ENCODE measurements at places on chromosomes 1 and 21.

DNA sequence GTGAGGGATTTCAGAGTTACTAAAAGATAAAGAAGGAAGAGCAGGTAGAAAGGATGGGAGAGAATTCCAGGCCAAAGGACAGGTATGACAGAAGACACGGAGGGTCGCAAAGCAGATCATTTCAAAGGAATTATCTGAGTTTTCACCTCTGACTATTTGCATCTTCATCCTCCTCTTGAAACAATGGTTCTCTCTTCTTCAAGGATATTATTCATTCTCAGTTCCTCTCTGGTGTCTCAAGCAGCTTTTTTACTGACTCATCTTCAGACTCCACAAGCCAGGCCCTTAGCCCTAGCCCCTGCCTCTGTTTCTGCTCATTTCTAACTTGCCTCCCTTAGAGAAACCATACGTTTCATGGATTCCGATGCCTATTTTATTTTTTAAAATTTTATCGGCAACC, 15.0 kb downstream of the DDX59 start:
- no peak for ATAC-seq

GRCh38 chr1:6675941-6676340, 25.7 kb downstream of the DNAJC11 start:
- ATAC-seq, result no peak

DNA sequence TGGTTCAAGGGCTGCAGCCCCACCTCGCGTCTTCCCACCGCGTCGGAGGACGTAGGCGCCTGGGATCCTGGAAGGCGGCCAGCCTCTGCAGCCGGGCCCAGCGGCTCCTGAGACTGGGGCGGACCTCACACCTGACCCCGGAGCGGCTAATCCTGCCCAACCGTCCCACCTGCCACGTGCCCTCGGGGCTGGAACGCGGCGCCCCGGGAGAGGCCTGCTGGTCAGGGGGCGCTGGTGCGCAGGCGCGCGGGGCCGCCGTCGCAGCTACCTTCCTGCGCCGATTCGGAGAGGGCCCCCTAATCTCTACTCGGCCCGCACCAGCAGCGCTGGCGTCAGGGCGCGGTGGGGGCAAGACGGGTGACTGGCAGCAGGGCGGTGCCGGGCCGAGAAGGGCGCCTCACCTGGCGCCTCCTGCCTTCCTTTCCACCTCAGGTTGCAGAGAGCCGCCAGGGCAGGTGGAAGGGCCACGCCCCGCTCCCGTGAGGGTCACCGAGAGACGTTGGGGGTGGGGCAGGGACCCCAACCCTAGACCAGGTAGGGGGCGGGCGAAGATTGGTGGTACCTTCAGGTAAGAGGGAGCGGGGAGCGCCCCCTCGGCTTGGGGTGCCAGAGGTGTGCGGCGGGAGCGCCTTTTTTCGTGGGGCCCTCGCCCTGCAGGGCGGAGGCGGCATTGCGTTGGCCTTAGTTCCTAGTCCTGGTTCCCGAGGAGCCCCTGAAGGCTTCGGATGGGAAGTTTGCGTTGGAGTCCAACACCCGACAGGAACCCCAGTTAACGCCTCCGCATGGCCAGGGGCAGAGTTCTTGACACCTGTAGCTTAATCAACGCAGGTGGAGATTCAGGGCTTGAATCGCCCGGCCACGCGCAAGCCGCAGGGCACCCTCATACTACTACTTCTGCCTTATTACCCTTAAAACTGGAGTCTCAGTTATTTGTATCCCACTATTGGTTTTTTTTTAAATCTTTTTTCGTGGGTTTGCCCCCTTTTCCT, at the start of gene TDRD5:
TDRD5 (plus strand) TSS at position 241 of the 989 bp plus-strand sequence. CDS start 784 bp downstream, outside the sequence.
- peak; percentile 6 for ATAC-seq

- no peak for ATAC-seq
Measured at GRCh38 chr1:8419861-8420260, 101.9 kb downstream of the SLC45A1 start.

DNA sequence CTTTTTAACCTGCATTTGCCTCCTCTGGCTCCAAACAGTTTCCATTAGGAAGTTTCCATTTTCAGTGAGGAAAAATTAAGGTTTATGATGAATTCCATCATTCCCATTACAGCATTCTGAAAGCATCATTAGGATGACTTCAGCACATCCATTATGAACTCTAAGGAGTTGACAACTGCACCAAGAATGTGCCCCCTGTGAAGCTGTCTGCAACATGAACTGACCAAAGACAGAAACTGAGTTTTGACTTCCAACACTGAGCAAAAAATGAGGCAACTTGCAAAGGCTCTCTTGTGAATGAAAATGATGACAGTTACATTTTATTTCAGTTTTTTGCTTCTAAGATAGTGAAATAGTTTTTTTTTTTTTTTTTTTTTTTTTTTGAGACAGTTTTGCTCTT, 18.3 kb upstream of the KCNE1 start:
- ATAC-seq, result no peak

DNA sequence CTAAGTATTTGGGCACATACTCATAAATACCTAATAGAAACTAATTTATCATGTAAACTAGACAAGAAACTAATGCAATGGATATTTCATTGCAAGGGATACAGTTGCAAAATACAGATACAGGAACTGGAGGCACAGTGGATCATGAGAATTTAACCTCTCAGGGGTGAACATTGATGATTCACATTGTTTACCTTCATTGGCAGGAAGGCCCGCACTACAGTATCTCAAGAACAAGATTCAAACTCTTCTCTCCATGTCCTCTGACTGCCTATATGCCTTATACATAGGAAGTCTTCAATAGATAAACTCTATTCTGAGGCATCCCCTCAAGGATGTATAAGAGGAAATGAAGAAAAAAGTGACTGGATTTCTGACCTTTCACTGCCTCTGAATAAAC, 18.4 kb upstream of the PTBP2 start:
- ATAC-seq, result no peak

- ATAC-seq, result no peak
Measured at GRCh38 chr1:225937048-225937968, 3.7 kb downstream of the LEFTY2 start.

DNA sequence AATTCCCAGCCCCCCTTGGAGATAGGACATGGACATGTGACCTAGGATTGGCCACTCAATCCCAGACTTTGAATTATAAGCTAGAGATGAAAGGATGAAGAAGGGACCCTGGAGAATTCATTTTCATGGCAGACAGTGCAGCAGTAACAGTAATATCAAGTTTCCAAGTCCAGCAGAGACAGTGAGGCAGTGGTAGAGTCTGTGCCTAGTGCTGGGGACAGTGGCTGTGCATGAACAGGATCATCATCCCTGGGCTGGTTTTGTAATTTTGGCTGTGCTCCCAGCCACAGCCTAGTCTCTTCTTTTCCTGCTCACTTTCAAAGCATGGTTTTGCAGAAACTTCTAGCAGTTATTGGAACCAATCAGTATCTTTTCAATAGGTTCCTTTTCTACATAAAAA, 29.6 kb upstream of the CD84 start:
- ATAC-seq, result no peak

- no peak for ATAC-seq
Measured at GRCh38 chr1:102772831-102773230, 335.5 kb downstream of the COL11A1 start.

- ATAC-seq, result peak; percentile 58
Measured at GRCh38 chr1:229068270-229068987, 202.5 kb upstream of the RAB4A start.

- ATAC-seq, result no peak
Measured at GRCh38 chr1:20211511-20211931, 25.2 kb upstream of the PLA2G2C start.

DNA sequence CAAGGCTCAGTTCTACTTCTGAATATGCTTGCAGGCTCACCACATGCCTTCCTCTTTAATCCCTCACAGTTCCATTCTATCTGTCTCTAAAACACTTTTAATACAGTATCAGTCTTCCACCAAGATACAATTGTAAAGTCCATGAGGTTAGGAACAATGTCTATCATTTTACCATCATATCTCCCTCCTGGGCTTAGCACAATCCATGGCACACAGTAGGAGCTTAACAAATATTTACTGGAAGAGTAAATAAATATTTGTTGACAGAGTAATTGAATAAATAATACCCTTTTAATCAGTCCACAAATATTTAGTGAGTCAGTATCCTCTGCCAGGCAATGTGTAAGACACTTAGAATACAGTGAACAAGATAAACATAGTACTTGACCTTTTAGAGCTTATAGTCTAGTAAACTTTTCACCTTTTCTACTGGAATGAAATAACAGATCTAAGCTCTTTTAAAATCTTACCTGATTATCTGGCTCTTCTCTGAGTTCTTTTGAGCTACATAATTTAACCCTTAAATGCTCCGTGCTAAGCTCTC, 12.7 kb upstream of the GADD45A start:
- no peak for ATAC-seq

- ATAC-seq, result peak; percentile 72
Measured at GRCh38 chr1:183543619-183544204, 46.5 kb downstream of the NCF2 start.

DNA sequence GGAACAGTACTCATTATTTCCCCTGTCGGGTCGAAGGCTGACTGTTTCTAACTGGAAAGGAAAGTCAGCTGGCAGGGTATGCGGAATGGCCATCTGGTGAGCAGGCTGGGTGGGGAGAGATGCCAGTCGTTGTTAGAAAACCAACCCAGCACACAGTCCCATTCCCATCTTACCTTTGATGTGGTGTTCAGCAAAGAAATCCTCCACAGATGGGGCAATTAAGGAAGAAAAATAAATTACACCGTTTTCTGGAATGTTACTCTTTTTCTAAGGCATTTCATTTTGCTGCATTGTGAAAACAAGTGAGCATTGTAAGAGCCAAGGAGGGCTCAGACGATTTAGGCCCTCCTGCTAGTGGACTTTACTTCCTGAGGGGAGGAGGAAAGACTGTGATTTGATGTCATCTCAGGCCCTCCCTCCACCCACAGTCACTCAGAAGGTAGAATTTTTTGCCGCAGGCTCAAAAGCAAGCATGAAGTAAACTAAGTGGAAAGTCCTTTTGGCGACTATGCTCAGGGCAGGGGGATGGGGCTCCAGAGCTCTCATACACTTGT, at the start of gene SLC16A4:
SLC16A4 (minus strand) TSS at position 335 of the 554 bp plus-strand sequence. CDS start 1,703 bp downstream, outside the sequence.
- peak; percentile 79 for ATAC-seq

- peak; percentile 100 for ATAC-seq
Measured at GRCh38 chr1:37931361-37932158, 15.3 kb downstream of the INPP5B start.

DNA sequence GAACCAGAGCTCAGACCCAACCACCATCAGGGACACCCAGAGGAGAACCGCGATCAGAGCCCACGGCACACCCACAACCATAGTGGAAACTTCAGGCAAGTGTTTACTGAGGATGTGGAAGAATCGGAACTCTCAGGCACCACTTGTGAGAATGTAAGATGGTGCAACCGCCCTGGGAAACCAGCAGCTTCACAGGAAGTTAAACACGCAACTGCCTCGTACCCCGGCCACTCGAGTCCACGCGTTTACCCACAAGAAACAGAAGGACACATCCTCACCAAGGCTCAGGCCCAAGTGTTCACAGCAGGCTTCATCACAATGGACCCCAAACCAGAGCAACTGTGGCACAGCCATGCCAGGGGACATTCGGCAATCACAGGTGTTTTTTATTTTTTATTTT, 51.4 kb upstream of the COL6A2 start:
- no peak for ATAC-seq

DNA sequence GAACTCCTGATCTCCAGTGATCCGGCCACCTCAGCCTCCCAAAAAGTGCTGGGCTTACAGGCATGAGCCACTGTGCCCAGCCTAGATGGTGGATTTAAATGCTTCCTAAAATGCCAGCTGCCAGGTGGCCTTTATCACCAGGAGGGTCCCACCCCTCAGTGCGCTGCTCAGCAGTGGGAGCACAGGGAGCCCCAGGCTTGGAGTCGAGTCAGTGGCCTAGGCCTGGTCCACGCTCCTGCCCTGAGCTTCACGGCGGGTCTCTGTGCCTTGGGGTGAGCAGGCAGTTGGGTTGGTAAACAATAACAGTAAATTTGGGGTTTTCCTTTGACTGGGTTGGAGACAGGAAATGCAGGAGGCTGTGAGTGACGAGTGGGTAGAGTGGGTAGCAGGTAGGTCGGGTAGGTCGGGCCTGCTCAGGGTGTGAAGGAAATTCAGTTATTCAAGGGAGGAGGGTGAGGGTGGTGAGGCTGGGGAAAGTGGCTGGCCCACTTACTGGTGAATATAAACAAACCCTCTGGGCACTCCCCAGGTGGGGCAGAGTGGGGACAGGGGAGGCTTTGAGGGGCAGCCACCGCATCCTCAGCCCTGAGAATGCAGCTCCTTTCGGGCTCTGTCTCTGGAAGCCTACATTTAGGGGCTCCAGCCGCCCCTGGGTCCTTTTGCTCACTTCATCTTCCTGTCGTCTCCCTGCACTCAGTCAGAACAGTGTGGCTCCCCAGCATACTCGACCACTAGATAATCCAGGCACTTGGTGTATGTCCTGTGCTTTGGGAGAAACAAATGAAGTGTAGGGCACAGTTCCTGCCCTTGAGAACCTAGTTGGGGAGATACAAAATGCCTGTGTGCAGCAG, 33.5 kb upstream of the IL19 start:
- no peak for ATAC-seq

- no peak for ATAC-seq
Measured at GRCh38 chr1:81155131-81155530, 645.6 kb upstream of the ADGRL2 start.

DNA sequence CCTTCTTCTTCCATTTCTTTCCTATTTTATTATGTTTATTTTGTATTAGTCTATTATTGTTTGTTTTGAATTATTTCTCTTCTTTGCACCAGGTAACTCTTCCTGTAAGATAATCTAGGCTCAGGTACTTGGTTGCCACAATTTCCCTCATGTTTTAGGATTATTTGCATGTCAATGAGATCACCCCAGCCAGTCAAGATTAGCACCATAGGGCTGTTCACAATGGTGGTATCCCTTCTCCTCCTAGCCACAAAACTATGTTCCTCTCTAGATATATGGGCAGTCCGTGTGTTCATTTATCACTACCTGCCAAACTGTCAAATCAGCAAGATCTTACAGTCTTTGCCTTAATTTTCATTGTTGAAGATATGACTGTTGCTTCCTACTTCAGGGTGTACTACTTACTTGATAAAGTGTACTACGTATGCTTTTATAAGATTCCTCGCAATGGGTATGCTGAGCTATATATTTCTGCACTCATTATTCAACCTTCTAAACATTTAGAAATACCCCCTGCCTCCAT, 1536.2 kb downstream of the PLA2G4A start:
- no peak for ATAC-seq

GRCh38 chr21:19683492-19683891, 1279.9 kb upstream of the TMPRSS15 start:
- ATAC-seq, result no peak

DNA sequence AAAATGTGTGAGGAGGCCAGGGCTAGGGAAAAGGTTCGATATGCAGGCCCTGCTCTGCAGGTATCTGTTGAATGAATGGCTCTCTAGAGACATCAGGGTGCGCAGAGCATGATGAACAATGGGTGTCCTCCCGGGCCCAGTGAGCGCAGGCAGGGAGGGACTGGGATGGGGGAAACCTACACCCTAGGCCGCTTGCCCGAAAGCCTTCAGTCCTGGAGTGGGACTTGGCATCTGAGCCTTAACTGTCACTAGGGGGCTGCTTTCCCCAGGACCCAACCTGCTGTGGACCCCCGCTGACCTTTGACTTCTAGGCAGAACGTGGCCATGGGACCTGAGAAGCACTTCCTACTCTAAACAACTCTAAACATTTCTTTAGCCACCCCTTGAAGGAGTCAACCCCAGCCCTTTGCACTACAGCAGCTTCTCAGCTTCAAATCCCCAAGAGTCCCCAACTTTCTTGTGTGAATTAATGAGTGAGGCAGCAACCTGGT, 444 bp upstream of the MAP3K6 start:
- ATAC-seq, result no peak

- peak; percentile 13 for ATAC-seq
Measured at GRCh38 chr1:24285231-24285630, 33.9 kb upstream of the GRHL3 start.

GRCh38 chr1:160605205-160605604, 25.9 kb upstream of the CD84 start:
- no peak for ATAC-seq
